ENCODE measurements at places on chromosomes 13 and 19.

DNA sequence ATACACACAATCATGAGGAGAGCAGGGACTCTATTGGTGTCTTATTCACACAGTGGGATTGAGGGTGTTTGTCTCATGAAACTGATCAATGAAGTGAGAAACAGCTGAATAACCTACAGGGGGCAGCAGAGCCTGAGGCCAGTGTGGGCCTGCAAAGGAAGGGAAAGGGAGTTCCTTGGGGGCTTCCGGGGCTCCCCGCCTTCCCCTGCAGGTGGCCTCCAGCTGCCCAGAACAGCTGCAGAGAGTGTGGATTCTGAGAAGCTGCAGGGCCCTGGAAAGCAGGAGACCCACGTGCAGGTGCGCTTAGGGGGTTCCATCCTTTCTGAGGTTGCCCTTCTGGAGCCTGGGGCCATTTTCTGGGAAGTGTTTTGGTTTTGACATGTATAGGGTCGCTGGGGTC is 20.1 kb downstream of the ZNF763 start:
- no peak for DNase-seq

- DNase-seq = no peak
Measured at GRCh38 chr19:44553478-44554171, 24.1 kb upstream of the CEACAM20 start.

DNA sequence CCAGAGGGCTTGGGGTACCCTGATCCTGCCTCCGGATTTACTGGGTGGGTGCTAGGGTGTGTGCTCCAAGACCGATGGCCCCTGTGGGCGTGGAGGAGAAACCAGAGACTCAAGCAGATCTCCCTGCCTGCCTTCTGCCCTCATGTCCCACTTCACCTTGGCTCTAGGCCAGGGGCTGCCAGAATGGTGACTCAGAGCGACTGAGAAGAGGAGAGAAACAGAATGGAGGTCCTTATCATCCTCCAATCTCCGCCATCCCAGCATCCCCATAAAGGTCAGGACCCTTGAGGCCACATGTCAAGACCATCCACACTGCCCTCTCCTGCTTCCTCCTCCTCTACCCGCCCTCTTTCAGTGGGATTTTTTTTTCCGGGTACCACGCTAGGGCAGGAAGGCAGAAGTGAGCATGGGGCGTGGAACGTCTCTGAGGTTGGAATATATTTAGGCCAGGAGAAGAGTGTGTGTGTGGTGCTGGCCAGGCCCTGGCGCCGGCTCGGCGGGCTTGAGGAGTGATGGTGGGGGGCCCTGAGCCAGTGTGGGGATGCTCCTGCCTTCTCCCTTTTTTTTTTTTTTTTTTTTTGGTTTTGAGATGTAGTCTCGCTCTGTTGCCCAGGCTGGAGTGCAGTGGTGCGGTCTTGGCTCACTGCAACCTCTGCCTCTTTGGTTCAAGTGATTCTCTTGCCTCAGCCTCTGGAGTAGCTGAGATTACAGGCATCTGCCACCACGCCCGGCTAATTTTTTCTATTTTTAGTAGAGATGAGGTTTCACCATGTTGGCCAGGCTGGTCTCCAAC is 22.3 kb downstream of the IER2 start:
- DNase-seq = peak; percentile 61

DNA sequence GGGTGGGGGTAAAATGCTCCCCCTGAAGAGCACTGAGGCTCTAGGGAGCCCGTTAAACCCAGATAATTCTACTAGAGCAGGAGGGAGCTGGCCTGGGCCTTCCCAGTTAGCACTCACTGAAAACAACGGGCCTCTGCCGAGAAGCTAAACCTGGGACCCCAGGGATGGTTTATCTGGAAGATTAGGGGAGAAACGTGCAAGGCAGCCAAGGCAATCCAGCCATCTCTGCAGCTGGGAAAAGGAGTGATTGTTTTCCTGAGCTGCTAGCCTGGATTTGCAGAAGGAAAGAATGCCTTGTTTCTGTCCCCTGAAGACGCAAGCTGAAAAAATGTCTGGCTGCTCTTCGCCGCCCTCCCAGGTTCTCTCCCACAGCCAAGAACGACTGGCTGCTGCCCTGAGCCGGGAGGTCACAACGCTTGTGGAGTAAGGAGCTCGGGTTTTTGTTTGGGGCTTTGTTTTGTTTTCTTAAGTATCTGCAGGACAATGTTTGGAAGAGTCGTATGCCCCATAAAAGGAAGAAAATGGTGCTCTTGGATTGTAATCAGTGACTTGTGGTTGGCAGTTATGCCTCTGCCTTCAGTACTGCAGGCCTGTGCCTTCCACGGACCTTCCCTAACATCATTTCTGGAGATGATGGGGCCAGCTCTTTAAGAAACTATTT is 31.5 kb downstream of the COL4A2 start:
- DNase-seq = no peak

- DNase-seq = no peak
Measured at GRCh38 chr13:33204130-33204927, 81.2 kb downstream of the STARD13 start.
